ENCODE measurements at places on chromosomes 4 and X.

GRCh38 chrX:40457406-40457805 lies 123.4 kb upstream of the ATP6AP2 start:
- no peak for DNase-seq

DNA sequence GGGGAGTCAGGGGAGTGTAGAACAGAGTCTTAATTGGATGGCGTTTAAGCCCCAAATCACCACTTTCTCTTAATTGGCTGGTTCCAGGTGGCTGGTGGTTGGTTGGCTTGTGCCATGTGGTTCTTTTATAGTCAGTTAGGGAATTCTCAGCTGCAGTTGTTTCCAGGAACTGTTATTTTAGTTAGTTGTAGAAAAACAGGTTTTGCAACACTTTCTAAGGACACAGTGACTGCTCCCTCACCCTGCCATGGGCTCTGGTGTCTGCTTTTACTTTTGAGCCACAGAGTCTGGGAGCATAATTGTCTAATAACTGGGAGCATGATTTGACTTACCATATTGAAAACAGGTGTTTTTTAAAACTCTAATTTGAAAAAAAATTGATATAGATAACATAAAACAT lies 75.8 kb upstream of the PCDH18 start:
- no peak for DNase-seq

- DNase-seq, result no peak
These were observed 52.9 kb downstream of the TRIM2 start for GRCh38 chr4:153257151-153257620.

DNA sequence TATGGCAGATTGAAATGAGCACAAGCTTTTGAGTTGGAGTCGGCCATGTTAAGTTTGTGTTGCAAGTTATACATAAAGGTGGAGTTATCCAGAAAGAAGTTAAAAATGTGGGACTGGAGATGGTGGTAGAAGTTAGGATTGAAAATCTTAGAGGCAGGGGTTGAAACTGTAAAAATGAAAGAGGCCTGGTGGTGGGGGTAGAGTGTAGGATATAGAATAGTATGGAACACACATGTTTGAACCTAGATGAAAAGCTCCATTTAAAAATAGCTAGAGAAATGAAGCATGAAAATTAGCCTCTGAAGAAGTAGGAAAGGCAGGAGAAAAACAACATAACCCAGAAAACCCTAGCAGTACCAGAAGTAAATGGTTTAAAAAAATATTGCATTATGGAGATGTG lies 131.8 kb upstream of the ENPEP start:
- no peak for DNase-seq

DNA sequence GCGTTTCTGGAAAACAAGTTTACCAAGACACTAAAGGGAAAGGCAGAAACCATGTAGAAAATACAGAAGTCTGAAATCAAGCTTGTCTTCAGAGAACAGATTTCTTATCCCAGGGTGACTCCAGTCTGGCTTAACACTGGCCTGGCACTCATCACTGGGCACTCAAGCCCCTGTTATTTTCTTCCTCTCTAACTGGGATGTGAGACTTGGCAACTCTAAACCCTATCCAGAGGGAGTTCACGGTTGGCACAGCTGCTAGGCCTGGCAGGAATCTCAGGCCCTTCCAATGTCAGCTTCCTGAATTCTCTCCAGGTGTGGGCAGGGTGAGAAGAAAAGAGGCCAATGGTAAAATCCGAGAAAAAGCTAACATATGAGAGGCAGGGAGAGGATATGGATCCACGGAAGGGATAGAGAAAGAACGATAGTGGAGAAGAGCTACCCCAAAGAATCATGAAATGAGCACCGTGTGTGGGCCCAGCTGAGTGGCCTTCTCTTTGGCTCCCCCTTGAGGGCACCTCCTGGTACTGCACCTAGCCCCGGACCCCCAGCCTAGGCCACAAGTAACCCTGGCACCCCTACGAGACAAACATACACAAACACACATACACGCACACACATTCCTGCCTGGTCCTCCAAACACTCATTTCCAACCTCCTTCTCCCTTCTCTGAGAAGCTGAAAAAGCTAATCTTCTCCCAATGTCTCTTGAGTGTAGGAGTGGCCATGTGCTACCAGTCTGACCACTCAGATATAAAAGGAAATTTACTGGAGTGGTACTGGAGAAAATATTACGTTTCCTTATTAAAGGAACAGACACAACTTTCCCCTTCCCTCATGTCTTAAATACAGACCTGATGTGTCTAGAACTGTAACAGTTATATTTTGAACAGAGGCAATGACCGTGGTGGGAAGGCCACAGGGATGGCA lies 16.6 kb upstream of the PTCHD1 start:
- DNase-seq, result no peak

- no peak for DNase-seq
These were observed 22.8 kb downstream of the RPL9 start for GRCh38 chr4:39435659-39436563.

- no peak for DNase-seq
These were observed 5.2 kb upstream of the TLR6 start for GRCh38 chr4:38861791-38862190.

DNA sequence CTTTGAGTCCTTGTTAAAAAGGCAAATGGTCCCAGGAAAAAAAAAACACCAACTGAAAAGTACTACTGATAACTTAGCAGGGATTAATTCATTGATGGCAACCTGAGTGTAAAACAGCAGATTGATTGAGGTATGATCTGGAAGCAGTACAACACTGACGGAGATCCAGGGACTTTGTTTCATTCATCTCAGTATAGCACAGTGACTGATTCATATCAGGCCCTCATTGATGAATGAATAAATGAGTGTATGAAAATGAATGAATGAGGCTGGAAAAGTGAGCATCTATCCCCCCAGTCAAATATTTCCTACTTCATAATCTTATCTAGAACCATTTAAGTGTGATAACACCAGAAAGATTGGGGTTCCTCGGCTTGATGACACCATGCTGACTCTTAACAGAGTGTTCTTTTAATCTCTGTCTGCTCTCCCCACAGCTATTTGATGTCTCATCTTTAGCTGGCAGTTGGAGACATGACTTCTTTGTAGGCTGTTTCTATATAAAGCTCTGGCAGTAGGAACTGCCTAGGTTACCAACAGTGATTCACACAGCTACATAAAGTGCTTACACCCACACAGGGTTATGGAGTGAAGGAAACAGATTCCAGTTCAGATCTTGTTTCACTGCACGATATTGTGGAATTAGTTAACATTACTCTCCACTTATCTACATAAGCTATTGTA lies 18.6 kb upstream of the RNF128 start:
- no peak for DNase-seq

DNA sequence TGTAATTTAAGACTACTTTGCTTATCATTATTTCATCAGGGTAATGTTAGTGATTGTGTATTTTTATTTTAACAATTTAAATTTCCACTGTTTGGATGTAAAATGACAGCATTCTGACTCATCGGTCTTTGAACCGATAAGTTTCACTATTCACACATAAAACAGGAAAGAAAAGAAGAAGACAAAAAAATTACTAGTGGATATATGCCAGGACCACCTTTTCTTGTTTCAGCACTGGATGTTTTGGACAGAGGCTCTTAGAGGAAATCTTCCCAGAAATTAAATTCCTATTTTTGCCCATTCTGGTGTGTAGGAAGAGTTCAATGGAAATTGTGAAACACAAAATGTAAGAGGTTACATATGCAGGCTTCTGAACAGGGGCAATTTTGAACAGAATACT lies 57.4 kb downstream of the VEGFC start:
- DNase-seq, result no peak

DNA sequence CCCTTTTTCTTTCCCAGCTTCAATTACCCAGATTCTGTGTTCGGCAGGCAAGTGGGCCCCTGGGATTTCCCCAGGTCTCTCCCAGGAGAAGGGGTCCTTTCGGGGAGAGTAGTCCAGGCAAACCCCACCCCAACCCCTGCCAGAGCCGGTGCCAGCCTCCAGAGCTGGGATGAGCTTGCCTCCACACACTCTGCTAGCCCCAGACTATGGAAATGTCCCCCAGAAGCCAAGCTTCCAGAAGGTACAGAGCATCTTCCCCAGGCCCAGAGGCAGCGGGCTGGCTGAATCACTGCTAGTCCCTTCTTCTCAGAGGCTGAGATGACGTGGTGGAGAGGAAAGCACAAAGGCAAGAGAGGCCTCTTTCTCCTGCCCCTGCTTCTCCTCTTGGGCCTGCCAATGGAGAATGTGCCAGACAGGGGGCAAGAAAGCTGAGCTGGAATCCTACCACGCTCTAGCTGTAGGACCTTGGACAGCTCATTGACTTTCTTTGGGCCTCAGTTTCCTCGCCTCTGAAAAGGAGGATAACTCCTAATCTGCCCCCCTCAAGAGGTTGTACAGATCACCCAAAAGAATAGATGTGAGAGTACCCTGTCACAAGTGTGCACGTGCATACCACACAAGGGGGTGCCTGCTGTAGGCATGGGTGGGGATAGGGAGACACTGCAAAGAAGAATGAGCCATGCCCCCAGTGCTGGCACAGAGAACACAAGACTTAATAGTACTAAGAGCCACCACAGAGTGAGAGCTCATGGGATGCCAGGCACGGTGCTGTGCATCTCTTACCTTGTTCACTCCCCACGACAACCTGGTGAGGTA lies 2.1 kb downstream of the SASH3 start:
- DNase-seq, result no peak

- no peak for DNase-seq
These were observed 58.9 kb upstream of the SPP1 start for GRCh38 chr4:87916626-87917025.

DNA sequence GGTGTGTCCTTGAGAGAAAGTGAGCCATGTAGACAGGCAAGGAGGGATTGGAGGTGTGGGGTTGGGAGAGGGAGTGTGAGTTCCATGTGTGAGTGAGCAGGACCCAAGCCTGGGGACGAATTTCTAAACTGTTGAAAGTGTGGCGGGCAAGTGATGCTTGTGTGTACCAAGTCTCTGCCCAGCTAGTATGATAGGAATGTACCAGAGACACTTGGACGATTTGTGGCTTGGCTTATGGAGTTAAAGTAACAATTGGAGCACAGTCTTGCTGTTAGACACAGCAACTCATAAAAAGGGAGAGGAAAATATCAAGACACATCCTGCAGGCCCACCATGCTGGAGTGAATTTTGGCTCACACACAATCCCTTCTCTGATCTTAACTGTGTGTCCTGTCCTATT lies 8.5 kb downstream of the PTTG2 start:
- DNase-seq, result no peak

GRCh38 chr4:22502895-22503814 lies 12.7 kb downstream of the ADGRA3 start:
- no peak for DNase-seq

- DNase-seq, result no peak
These were observed 416.6 kb upstream of the ARX start for GRCh38 chrX:25432396-25432795.

GRCh38 chr4:38015886-38016515 lies 55.8 kb downstream of the PTTG2 start:
- no peak for DNase-seq

GRCh38 chrX:124230655-124231450 lies 101.6 kb upstream of the TEX13D start:
- DNase-seq, result no peak

DNA sequence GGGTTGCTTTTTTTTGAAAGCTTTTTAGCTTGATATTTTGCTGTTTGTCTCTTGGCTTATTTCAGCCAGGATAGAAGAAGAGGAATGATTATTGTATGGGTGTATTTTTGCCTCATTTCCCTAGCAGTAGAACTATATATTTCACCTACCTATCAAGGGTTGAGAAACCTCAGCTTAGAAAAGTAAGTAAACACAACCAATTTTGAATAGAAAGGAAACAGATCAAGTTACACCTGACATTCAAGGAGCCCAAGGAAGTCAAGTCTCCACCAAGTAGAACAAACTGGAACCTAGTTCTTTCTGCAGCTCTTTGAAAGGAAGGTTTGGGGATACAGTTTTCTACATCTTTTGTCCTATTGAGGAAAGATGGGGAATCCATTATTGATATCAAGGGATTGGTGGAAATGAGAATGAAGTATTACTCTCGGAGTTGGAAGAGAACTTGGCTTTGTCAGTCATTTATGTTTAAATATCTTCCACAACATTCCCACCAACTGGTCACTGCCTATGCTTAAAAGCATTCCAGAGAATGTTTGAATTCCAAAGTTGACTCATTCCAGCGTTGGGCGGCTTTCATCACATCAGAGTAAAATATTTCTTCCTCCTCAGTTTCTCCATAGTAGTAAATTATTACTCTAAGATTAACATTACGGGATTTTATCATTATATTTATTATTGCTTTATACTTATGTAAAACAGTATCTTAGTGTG lies 207.8 kb upstream of the CNKSR2 start:
- no peak for DNase-seq
